ENCODE measurements at places on chromosomes 5 and 9.

GRCh38 chr5:88885002-88885401 lies 2.0 kb upstream of the MEF2C start:
- no peak for DNase-seq

GRCh38 chr5:181121675-181122561 lies 9.1 kb downstream of the OR2V1 start:
- DNase-seq = no peak

DNA sequence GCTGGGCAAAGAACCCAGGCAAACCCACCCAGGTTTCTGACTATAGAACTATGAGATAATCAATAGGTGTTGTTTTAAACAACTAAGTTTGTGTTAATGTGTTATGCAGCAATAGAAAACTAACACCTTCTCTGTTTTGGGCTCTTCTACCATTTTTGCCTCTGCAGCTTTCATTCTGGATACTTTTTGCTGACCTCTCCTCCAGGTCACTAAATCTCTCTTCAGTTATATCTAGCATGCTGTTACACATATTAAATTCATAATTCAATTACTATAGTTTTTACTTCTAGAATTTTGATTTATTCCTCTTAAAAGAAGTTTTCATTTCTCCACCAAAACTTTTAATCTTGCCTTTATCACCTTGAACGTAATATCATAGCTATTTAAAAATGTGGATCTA lies 17.2 kb downstream of the MAPK9 start:
- DNase-seq = no peak

DNA sequence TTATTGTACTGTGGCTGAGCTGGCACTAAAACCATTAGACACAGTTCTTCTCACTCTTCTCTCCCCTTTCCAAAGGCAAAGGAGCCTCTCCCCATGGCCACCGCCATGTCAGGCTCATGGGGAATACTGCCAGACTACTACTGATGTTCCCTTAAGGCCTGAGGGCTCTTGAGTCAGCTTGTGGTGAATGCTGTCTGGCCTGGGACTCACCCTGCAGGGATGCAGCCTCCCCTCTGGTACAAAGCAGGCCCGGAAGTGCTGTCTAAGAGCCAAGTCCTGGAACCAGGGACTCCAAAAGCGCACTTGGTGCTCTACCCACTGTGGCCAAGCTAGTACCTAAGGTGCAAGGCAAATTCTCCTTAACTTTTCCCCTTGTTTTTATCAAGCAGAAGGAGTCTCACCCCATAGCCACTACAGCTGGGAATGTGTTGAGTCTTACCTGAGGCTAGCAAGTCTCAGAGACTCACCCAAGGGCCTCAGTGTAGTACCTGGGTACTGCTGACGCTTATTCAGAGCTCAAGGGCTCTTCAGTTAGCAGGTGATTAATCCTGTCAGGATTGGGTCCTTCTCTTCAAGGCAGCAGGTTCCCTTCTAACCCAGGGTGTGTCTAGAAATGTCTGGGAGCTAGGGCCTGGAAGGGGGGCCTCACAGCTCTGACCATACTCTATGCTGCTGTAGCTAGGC lies 33.2 kb upstream of the C5orf46 start:
- no peak for DNase-seq

DNA sequence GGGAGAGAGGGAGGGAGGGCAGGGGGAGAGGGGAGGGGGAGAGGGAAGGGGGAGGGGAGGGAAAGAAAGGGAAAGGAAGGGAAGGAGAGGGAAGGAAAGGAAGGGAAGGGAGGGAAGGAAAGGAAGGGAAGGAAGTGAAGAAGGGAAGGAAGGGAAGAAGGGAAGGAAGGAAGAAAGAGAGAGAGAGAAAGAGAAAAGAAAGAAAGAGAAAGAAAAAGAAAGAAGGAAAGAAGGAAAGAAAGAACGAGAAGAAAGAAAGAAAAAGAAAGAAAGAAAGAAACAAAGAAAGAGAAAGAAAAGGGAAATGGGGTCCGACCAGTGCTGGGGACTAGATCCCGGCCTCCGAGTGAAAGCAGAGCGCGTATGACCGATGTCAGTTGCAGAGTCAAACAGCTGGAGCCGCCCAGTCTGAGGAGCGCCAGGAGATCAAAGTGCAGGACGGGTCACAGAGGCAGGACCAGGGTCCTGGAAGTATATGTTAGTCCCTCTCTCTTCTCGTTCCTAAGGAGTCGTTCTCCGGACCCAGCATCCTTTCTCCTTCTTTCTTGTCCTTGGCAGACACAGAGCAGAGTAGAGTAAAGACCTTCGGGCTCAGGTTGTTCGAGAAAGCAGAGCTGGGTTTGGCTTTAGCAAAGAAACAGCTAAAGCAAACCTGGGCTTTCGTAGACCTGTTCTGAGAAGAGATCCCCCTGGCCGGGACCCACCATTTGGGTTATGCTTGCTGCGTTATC lies 305.4 kb upstream of the MSX2 start:
- DNase-seq = no peak

- DNase-seq = no peak
These were observed 317.0 kb downstream of the RASEF start for GRCh38 chr9:82745919-82746318.

- DNase-seq = no peak
These were observed 8.8 kb upstream of the C5orf15 start for GRCh38 chr5:133977161-133977787.

GRCh38 chr5:151664694-151665585 lies 21.8 kb downstream of the SPARC start:
- DNase-seq = no peak

GRCh38 chr9:89309608-89310474 lies 1.2 kb upstream of the CKS2 start:
- DNase-seq = no peak

GRCh38 chr9:121820286-121821005 lies 169.0 kb downstream of the DAB2IP start:
- no peak for DNase-seq

DNA sequence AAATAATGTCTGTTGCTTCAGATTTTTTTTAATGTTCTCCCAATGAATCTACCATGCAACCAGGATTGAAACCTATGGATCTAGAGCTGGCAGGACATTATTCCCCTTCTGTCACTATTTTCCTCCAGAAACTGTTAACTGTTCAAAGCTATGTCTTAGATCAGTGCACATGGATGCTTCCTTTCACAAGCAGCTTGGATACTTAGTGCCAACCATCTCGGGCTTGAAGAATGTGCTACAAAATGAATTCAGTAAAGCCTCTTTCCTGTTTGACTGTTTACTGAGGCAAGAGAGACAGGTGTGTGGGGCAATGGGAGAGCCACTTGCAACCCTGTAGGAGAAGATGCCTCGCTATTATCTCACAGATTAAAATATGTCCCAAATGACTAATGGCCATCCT lies 774.8 kb downstream of the KCTD16 start:
- DNase-seq = no peak

GRCh38 chr5:124262470-124262869 lies 484.0 kb downstream of the ZNF608 start:
- no peak for DNase-seq

GRCh38 chr5:2303431-2304100 lies 420.8 kb upstream of the IRX4 start:
- no peak for DNase-seq

DNA sequence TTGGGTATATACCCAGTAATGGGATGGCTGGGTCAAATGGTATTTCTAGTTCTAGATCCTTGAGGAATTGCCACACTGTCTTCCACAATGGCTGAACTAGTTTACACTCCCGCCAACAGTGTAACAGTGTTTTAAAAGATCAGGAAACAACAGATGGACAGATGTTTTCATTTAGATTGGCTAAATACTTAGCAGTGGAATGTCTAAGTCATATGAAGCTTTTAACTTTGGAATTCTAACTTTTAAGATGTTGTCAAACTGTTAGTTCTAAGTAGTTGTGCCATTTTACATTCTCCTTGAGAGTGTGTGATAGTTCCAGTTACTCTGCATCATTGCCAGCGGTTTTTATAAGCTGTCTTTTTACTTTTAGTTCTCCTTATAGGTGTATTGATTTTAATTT lies 688.8 kb downstream of the SEMA5A start:
- no peak for DNase-seq

DNA sequence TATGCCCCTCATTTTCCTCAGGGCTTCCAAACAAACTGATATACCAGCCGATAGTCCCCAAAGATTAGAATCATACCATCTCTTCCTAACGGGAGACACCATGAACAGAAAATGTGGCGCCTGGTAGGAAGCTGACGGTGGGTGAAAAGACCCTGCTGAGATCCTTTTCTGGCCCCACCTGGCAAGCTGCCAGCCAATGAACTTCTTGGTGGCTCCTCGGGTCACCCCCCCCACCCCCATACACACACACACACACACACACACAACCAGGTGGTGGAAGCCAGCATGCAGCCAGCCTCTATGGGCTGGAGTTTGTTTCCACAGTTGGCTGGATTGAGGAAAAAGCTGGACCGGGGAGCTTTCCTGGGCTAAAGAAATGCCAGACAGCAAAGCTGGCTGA lies 4.8 kb upstream of the CCIN start:
- DNase-seq = no peak

DNA sequence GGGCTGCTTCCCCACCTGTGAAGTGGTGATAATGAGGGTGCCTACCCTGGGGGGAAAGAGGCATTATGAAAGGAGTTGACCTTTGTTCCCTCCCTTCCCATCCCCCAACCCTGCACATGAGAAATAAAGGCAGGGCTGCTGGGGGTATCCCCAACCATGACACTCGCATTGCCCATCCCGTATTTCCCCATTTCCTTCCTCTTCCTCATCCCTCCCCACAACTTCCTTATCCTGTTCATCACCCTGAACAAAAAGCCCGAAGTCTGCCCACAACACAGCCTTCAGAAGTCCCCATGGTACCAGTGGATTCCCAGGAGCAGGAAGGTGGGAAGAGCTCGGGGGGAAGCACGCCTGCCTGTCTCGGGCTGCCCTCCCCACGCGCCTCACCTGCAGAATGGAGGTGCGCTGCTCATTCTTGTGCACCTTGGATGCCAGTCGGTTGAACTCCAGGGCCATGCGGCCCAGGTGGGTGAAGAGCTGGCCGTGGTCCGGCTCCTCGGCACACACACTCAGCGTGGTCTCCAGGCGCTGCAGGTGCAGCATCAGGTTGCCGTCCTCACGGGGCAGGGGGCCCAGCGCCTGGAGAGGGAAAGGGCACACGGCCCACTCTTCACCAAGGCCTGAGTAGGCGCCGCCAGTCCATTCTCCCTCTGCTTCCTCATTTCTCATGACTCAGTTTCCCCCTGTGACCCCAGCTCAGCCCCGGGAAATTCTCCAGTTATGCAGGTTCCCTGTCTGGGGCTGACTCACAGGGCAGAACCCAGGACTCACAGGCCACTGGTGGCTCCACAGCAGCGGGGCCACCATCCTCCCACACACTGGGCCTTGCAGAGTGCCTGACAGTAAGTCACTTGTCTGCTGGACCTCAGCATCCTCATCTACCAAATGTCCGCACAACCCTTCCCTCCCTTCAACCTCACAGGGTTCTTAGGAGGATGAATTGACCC lies 24.2 kb downstream of the TNIP1 start:
- DNase-seq = no peak

GRCh38 chr9:97820373-97820772 lies 32.7 kb upstream of the FOXE1 start:
- DNase-seq = no peak

DNA sequence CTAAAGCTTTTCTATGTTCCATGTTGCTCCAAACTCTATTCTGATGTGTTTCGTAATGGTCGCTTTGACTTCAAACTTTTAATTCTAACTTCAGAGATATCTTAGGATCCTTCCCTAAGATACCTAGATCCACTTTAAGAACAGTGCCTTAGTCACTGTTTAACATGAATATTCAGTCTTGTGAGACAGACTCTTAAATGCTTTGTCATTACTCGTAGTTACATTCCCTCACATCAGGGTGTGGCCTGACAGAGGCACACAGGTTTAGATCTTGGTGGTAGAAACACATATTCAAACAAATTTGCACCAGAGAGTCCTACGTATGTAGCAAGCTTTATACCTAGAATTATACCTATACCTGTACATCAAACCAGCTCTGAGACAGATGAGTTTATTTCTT lies 687.0 kb upstream of the C9orf72 start:
- no peak for DNase-seq
